ENCODE measurements at places on chromosomes 16 and 17.

GRCh38 chr16:79519448-79519847 lies 81.1 kb downstream of the MAF start:
- no peak for DNase-seq

- no peak for DNase-seq
Observed at GRCh38 chr17:73910206-73910605, 266.0 kb upstream of the SDK2 start.

- no peak for DNase-seq
Observed at GRCh38 chr17:58283674-58284612, 3.2 kb upstream of the MPO start.

DNA sequence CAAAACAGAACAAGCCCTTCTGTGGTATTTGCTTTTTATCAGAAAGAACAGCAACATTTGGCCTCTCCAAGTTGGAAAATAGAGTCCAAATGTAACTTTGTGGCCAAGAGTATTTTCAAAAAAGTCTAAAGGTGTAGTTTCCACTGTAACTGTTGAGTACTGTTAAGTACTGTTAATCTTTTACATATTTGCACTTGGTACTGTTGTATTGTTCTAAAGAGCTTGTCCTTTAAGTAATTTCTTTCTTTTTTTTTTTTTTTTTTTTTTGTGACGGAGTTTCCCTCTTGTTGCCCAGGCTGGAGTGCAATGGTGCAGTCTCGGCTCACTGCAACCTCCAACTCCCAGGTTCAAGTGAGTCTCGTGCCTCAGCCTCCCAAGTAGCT lies 21.5 kb downstream of the LDAF1 start:
- no peak for DNase-seq

GRCh38 chr17:37737971-37738370 lies 6.9 kb downstream of the HNF1B start:
- DNase-seq = no peak

DNA sequence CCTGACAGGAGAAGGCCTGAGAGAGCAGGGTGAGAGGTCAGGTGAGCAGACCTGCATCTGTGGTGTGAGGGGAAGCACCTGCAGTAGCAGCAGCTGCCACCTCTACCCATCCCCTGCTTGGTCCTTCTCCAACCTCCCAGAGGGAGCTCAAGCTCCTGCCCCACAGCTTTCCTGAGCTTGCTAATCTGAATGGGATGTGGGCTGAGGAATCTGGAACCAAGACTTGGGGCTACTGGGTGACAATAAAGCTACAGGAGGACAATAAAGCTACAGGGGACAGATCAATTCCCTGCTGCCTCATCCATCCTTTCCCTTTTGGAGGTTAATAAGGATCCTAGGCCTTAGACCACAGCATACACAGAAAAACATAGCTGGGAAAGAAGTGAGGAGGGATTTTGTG lies 4.9 kb upstream of the TBX4 start:
- no peak for DNase-seq

DNA sequence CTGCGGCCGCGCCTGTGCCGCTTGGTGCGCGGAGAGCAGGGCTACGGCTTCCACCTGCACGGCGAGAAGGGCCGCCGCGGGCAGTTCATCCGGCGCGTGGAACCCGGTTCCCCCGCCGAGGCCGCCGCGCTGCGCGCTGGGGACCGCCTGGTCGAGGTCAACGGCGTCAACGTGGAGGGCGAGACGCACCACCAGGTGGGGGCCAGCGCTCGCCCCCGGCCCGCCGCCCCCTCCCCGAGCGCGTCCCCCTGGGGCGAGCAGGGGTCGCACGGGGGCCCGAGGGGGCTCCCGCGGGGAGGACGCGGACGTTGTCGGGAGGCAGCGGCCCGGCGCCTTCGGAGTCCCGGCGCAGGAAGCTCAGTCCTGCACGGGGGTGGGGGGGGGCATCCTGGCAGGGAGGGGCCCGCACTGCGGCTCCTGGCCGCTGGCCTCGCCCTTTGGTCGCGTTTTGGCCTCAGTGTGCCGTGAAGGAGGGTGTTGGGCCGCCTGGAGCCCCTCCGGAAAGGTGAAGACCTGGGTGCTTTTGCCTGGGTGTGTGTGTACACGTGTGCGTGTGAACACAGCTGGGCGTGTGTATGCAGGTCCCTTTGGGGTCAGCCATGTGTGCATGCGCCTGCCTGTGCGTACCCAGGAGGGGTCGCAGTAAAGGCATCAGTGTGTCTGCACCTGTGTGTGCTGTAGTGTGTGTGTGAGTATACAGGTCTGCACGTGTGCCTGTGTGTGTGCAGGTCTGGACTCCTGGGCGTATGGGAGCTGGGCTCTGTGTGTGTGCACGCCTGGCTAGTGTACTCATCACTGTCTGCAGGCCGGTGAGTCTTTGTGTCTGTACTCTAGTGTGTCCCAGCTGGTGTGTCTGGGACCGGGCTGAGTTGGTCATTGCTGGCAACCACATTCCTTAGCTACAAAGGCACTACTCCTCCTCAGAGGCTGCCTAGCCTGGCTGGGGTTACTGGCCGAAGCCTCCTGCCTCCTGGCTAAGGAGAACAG lies 615 bp downstream of the NHERF2 start:
- no peak for DNase-seq

GRCh38 chr16:35752773-35753558 lies 2293.6 kb downstream of the TP53TG3F start:
- DNase-seq = no peak

DNA sequence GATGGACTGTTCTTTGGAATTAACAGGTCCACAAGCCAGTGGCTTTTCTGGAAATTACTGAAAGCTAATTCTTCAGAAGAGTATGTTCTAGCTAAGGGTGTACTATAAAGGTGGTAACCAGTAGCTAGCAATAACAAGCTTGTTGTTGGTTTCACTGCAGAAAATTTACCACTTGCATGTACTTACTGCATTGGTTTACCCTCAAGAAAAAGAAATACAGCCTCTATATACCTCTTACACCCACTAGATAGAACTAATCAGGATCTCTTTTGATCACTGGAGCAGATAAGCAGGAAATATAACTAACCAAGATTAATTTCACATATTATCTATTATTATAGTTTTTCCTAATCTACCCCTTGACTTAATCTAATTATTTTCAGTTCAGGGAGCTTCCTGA lies 184.9 kb upstream of the TBX2 start:
- no peak for DNase-seq

DNA sequence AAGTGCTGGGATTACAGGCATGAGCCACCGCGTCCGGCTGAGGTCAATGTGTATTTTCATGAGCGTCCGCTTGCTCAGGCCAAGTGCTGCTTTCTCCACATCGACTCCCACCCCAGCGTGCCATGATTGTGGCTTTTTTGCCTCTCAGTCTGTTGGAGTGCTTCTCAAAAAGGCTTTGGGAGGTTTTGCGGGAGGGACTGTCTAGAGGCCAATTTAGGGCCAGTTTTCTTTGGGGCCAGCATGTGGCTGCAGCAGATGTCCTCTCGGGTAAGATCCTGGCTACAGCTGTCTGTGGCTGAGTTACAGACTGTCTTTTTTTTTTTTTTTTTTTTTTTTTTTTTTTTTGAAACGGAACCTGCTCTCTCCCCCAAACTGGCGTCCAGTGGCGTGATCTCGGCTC lies 6.5 kb downstream of the C16orf90 start:
- DNase-seq = no peak

DNA sequence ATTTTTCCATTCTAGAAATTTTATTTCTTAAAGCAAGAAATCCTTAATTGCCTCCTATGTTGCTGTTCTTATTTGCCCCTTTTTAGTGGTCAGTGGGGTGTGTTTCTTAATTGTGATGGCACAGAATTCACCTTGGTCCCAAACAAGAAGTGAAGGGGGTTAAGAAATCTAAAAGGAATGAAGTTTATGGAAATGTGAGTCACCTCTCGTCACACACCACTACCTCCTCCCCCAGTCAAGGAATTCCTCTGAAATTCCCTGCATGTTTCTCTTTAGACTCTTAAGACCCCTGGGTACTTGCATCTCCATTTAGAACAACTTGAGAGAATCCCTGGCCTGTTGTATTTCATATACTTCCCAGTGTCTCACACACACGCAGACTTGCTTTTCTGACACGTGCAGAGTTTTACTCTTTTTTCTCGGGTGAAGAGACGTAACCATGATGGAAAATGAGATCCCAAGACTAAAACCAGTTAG lies 247.4 kb downstream of the PRKCA start:
- DNase-seq = no peak

DNA sequence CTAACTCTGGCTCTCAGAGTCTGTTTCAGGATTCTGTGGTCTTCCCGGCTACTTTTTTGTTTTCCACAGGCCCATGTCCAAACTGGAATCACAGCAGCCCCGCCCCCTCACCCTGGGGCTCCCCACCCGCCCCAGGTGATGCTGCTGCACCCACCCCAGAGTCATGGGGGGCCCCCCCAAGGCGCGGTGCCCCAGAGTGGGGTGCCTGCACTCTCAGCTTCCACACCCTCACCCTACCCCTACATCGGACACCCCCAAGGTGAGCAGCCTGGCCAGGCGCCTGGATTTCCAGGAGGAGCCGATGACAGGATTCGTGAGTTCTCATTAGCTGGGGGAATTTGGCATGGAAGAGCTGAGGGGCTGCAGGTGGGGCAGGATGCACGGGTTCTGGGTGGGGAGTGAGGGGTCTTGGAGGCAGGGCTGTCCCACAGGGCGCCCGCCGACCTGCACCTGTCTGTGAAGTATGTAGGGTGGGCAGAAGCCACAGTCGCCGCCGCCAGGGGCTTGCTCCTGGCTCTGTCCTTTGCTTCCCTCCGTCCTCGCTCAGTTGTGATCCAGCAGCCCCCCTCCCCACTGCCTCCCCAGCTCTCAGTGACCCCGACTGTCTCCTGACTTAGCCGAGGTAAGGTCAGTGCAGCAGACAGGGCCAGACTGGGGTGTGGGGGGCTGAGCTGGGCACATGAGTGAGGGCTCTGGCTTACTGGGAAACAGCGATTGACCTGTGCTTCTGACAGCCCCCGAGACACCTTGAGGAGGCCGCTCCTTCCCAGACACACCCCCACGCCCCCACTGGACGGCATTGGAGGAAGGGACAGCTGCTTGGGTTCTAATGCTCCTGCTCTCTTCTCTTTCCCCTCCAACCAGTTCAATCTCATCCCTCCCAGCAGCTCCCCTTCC lies 10.0 kb downstream of the TUFM start:
- DNase-seq = no peak

DNA sequence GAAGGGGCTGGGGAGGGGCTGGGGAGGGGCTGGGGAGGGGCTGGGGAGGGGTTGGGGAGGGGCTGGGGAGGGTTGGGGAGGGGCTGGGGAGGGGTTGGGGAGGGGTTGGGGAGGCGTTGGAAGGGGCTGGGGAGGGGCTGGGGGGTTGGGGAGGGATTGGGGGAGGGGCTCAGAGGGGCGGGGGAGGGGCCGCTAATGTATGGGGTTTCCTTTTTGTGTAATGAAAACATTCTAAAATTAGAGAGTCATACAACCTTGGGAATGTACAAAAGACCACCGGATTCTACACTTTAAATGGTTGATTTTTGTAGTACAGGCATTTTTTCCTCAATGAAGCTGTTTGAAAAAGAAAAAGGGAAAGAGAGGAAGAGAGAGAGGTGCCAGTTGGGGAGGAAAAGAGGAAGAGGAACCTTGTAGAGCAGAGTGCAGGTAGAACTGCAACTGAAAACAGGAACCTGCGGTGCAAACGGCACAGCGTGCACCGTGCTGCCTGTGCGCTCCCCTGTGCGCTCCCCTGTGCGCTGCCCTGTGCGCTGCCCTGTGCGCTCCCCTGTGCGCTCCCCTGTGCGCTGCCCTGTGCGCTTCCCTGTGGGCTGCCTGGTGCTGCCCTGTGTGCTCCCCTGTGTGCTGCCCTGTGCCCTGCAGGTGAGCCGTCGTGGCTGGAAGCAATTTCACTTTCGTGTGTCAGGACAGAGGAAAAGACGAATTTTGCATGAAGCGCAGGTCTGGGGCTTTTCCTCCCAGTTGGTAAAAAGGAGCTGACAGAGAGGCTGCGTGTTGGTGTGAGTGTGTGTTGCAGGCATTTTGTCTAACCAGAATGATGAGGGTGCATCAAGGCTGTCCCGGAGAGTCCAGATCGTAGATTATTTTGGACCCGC lies 40.8 kb downstream of the METRNL start:
- DNase-seq = no peak

DNA sequence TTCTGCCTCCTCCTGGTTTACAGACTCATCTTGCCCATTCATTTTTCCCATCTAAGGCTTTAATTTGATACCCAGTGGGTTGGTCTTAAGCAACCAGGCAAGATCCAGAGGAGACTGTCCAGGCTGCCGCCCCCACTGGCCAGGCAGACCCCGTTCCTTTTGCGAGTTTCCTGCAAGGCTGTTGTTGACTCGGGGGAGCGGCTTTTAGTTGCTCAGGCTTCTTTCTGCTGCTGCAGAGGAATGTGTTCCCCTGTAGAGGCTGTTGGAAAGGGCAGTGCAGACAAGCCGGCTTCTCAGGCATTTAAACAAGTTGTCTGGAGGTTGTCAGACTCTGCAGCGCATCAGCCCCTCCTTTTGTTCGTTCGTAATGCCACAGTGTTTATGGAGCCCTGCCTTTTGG lies 231.2 kb downstream of the PRKCA start:
- no peak for DNase-seq

DNA sequence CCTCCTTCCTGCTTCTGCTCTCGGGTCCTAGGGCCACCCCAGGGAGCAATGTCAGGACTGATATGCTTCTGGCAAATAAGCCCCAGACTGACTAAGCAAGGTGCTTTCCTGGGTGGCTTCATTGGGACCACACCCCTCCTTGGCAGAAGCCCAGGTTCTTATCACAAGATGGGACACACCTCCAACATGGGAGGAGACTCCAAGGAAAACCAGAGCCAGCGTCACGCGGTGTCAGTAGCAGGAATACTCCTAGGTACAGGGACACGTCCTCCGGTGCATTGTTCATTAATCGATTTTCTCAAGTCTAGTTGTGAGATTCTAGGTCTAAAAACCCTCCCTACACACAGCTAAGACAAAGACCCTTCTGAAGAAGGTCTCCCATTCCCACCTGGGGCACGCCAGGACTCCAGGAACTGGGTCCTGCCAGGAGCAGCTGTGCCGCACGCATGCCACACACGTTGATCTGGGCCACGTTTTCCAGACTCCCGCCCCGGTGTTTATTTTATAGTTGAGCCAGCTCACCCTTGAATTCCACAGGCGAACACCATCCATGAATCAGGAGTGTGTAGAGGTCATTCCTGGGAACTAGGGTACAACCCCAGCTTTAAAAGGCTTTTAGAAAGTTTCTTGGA lies 30.8 kb downstream of the FA2H start:
- no peak for DNase-seq

DNA sequence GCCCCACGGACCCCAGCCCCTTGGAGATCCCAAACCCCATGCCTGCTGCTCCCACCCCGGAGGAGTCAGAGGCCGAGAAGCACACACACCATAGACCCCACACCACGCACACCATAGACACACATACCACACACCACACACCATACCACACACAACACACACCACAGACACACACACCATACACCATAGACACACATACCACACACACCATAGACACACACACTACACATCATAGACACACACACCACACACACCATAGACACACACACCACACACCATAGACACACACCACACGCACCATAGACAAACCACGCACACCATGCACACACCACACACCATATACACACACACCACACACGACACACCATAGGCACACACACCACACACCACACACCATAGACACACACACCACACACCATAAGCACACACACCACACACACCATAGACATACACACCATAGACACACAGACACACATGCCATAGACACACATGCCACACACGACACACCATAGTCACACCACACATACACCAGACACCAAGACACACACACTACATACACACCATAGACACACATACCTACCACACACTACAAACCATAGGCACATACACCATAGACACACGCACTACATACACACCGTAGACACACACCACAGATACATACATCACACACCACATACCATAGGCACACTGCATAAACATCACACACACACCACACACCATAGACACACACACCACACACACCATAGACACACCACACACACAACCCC lies 11.3 kb downstream of the TBC1D16 start:
- DNase-seq = no peak

- no peak for DNase-seq
Observed at GRCh38 chr16:2689968-2690801, 7.9 kb downstream of the KCTD5 start.

Data from stimulated activated CD8-positive, alpha-beta memory T cell treated with anti-CD3 and anti-CD28 coated beads, Interleukin-4, amount 100 ng/mL, for 4 hours (primary cell).